Activated T-helper 2 cell treated with anti-CD3 and anti-CD28 coated beads, Interferon-gamma antibody, Interleukin-2, Interleukin-4, amounts not matched to agents 10 μg/mL and 5 μg/mL and 100 μg/mL, durations not matched to agents 14 hours and 24 hours and 36 hours (primary cell): ENCODE measurements at places on chromosomes 5 and 9. TPM values are rescaled to one million over a fixed set of nuclear protein-coding genes. Genes with fewer than 3 reads are reported as not detected.

DNA sequence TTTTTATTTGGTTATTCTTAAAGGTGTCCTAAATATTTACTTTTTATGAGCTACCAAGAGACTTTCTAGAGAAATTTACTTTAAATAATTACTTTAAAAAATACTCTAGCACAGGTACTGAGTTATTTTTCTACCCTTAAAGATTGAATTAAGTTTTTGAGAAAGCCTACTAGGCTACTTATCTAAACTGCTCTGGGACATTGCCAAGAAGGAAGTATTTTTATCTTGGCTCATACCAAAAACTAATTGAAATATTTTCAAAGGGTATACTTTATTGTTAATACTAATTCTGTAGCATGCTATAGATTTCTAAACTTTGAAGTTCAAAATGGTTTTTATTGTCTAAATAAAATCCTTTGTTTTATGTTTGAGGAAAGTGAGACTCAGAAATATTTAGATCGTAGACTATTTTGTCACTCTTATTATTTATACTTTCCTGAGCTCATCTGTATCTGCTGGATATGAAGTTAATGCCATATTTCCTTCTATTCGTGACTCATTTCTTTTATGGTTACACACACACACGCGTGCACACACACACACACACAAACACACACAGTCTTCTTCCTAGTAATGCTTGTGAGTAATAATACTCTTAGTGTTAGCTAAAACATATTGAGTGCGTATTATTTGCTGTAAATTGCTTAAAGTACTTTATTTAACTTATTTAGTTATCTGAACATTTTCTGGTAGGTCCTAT lies 89.5 kb downstream of the MAN2A1 start:
- DNase-seq: no peak
- H3K27me3 ChIP-seq: no peaks in the 10 kb centered on the region
- peaks cover 31% of the 10 kb centered on the region for H3K36me3 ChIP-seq
- no peak overlapping the region for H3K27ac ChIP-seq

GGTA1 gene
- not detected in 2 replicates for total RNA-seq

- peak overlapping the region; percentile 98 for H3K27ac ChIP-seq
- peaks cover 4% of the 10 kb centered on the region for H3K27me3 ChIP-seq
- H3K4me3 ChIP-seq: peak overlapping the region; percentile 98
- H3K4me1 ChIP-seq: peaks cover 45% of the 10 kb centered on the region
- H3K36me3 ChIP-seq: peaks cover 35% of the 10 kb centered on the region
These were observed 641 bp downstream of the ATP6V1G1 start for GRCh38 chr9:114588210-114588609.

BHMT gene
- total RNA-seq: not detected in 2 replicates

IL7R gene
- 60.9 and 66.9 TPM in 2 replicates for total RNA-seq

CCDC112 gene
- 0.32 and 0.34 TPM in 2 replicates for total RNA-seq

GRCh38 chr5:132277971-132278853 lies 16.0 kb upstream of the SLC22A4 start:
- no peak for DNase-seq
- no peaks in the 10 kb centered on the region for H3K4me1 ChIP-seq
- no peak overlapping the region for H3K27ac ChIP-seq
- no peaks in the 10 kb centered on the region for H3K36me3 ChIP-seq
- H3K27me3 ChIP-seq: peaks cover 4% of the 10 kb centered on the region
- H3K4me3 ChIP-seq: no peak overlapping the region

SLC34A3 gene
- total RNA-seq: not detected in 2 replicates

- no peak for DNase-seq
- no peak overlapping the region for H3K4me3 ChIP-seq
- H3K4me1 ChIP-seq: peaks cover 25% of the 10 kb centered on the region
- no peaks in the 10 kb centered on the region for H3K27me3 ChIP-seq
- peak overlapping the region; percentile 11 for H3K27ac ChIP-seq
- peaks cover 45% of the 10 kb centered on the region for H3K36me3 ChIP-seq
These were observed 126.6 kb upstream of the DHFR start for GRCh38 chr5:80781356-80781755.

KIF20A gene
- 28.1 and 30.3 TPM in 2 replicates for total RNA-seq

BHMT2 gene
- total RNA-seq: not detected in 2 replicates

CORO2A gene
- 0.87 and 0.96 TPM in 2 replicates for total RNA-seq

DNA sequence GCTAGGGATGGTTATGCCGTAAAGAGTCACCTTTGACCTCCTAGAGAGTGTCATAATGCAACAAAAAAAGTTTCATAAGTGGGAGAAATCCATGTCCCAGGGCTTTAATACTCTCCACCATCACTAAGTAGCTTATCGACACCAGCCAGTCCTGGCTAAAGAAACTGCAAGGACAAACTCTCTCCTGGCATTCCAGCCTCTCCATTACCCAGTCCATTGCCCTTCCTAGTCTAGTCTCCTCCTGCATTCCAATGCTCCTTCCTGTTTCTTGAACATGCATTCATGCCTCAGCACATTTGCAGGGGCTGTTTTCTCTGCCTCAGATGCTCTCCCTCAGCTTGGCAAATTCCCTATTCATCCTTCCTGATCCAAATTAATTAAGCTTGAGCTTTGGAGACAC lies 364.1 kb downstream of the BRINP1 start:
- H3K27ac ChIP-seq: no peak overlapping the region
- no peaks in the 10 kb centered on the region for H3K4me1 ChIP-seq

IFNA21 gene
- not detected in 2 replicates for total RNA-seq

- DNase-seq: peak; percentile 24
- H3K27ac ChIP-seq: no peak overlapping the region
- H3K36me3 ChIP-seq: no peaks in the 10 kb centered on the region
- H3K4me1 ChIP-seq: no peaks in the 10 kb centered on the region
- no peak overlapping the region for H3K4me3 ChIP-seq
- H3K27me3 ChIP-seq: peaks cover 23% of the 10 kb centered on the region
These were observed 22.5 kb upstream of the PTPN3 start for GRCh38 chr9:109520475-109521132.

GABRA6 gene
- total RNA-seq: not detected in 2 replicates

- no peaks in the 10 kb centered on the region for H3K27me3 ChIP-seq
- no peak overlapping the region for H3K4me3 ChIP-seq
- peaks cover 30% of the 10 kb centered on the region for H3K36me3 ChIP-seq
These were observed 17.8 kb downstream of the ATP6V0E1 start for GRCh38 chr5:173001229-173001841.

SLC6A19 gene
- total RNA-seq: not detected in 2 replicates

GRCh38 chr9:134500931-134501760 lies 140.5 kb upstream of the COL5A1 start:
- no peak for DNase-seq
- no peak overlapping the region for H3K4me3 ChIP-seq
- H3K27ac ChIP-seq: no peak overlapping the region
- no peaks in the 10 kb centered on the region for H3K36me3 ChIP-seq

DNA sequence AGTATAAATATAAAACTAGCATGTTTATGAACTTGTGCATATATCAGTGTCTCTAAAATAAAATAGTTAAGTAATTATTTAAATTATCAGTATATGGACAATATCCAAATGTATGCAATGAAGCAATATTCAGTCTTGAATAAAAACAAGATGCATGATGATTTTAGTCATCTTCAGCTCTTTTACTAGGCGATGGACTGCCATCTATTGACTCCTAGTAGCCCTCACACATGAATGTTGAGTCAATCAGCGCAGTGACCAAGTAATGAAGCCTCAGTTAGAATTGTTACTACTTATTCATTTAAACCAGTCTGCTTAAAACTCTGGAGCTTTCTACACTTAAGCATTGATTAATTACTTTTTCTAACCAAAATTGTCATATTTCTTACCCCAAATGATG lies 92.9 kb upstream of the GRHPR start:
- H3K4me3 ChIP-seq: no peak overlapping the region
- DNase-seq: no peak
- peaks cover 1% of the 10 kb centered on the region for H3K4me1 ChIP-seq
- H3K27ac ChIP-seq: no peak overlapping the region
- H3K27me3 ChIP-seq: no peaks in the 10 kb centered on the region
- no peaks in the 10 kb centered on the region for H3K36me3 ChIP-seq

DNA sequence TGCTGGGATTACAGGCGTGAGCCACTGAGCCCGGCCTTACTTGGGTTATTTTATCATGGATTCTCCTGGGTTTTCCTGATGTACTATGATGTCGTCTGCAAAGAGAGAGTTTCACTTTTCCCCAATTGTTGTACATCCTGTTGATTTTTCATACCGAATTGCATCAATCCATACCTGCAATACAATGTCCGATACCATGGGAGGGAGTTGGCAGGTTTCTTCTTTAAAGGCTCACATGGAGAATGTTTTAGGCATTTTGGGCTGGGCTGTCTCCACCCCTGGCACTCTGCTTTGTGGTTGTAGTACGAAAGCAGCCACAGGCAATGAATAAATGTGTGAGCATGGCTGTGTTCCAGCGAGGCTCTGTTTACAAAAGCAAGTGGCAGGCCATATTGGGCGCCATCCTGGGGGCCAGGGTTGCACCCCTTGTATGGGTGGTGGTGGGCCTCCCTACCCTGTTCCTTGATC lies 35.1 kb upstream of the EXOC3 start:
- H3K4me1 ChIP-seq: peaks cover 28% of the 10 kb centered on the region
- DNase-seq: no peak
- no peak overlapping the region for H3K4me3 ChIP-seq

GRCh38 chr9:32218100-32218767 lies 166.2 kb upstream of the ACO1 start:
- no peak overlapping the region for H3K27ac ChIP-seq
- H3K36me3 ChIP-seq: no peaks in the 10 kb centered on the region

DNA sequence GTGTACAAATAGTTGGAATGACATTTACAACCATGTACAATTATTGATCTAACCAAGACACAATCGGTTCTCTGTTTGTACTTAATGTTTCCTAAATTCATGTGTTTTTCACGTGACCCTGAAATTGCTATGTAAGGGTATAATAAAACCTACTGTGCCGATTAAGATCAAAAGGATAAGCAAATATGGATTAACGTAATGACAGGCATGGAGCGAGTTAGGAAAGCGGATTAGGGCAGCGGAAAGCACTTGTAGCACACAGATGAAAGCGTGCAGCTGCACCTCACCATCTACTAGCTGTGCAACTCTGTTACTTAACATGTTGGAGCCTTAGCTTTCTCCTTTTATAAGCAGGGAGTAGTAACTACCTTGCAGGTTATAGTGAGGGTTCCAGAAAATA lies 38.3 kb upstream of the ZFYVE16 start:
- no peaks in the 10 kb centered on the region for H3K36me3 ChIP-seq
- H3K4me3 ChIP-seq: no peak overlapping the region

MLLT3 gene
- 22.4 and 24.9 TPM in 2 replicates for total RNA-seq

GRCh38 chr9:129458155-129458661 lies 162.7 kb downstream of the C9orf50 start:
- peak overlapping the region; percentile 18 for H3K4me3 ChIP-seq
- peaks cover 3% of the 10 kb centered on the region for H3K27me3 ChIP-seq
- peaks cover 30% of the 10 kb centered on the region for H3K4me1 ChIP-seq
- H3K36me3 ChIP-seq: no peaks in the 10 kb centered on the region
- DNase-seq: peak; percentile 67
- peak overlapping the region; percentile 68 for H3K27ac ChIP-seq

- no peak overlapping the region for H3K4me3 ChIP-seq
- H3K36me3 ChIP-seq: peaks cover 21% of the 10 kb centered on the region
- H3K27me3 ChIP-seq: no peaks in the 10 kb centered on the region
These were observed 105.9 kb downstream of the F2RL2 start for GRCh38 chr5:76517334-76517733.

SPATA31D4 gene
- total RNA-seq: not detected in 2 replicates

DNA sequence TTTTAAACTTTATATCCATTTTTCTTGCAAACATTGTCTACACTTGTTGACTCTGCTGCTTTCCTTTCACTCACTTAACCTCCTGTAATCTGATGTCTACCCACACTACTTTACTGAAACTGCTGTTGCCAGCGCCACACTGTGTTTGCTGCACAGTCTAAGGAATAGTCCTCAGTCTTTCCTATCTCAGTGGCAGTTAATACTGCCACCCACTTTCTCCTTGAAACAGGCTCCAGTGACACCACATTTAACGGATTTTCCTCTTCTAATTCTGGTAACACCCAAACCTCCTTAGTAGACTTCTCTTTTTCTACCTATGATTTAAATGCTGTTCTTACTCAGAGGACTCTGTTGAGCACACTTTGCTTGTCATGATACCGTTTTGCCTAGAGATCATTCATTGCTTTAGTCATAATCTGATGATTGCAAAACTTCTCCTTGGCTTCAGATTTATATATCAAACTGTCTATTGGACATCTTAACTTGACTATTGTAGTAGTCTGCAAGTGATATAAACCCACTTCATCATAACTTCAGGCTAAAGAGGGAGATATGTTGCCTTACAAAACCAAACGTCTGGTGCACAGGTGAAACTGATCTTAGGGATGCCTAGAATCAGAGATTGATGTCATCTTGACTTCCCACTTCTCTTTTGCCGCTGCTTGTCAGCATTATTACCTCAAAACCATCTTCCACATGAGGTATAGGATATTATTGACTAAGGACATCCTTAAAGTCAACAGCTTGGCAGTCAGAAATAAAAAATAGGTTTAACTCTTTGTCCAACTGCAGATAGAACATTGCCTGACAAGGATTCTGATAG lies 94.1 kb downstream of the CDC42SE2 start:
- H3K4me3 ChIP-seq: peak overlapping the region; percentile 41
- H3K4me1 ChIP-seq: peaks cover 48% of the 10 kb centered on the region
- peaks cover 42% of the 10 kb centered on the region for H3K36me3 ChIP-seq
- no peak for DNase-seq
- H3K27ac ChIP-seq: peak overlapping the region; percentile 90

GRCh38 chr9:117718085-117718484 lies 13.9 kb downstream of the TLR4 start:
- H3K27ac ChIP-seq: no peak overlapping the region
- peaks cover 5% of the 10 kb centered on the region for H3K27me3 ChIP-seq
- no peak for DNase-seq
- H3K4me1 ChIP-seq: peaks cover 19% of the 10 kb centered on the region

DNA sequence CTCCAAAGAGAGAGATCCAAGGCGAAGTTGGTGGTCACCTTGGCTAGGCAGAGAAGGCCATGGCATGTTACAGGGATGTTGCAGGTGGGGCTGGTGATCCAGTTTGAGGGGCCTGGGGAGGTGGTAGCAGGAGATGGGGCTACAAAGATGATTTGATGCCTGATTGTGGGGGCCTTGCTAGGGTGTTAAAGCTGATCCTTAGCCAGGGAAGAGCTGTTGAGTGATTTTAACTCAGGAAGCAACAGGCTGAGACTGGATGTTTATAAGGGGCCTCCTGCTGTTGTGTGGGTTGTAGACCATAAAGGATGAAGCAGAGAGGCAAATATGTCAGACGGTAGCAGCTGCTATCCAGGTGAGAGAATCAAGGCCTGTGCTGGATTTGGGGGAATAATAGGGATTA lies 19.0 kb upstream of the SMAD5 start:
- H3K27ac ChIP-seq: no peak overlapping the region
- peaks cover 19% of the 10 kb centered on the region for H3K27me3 ChIP-seq
- no peak for DNase-seq
- no peaks in the 10 kb centered on the region for H3K36me3 ChIP-seq
- H3K4me3 ChIP-seq: no peak overlapping the region

TSSK1B gene
- not detected in 2 replicates for total RNA-seq

OMD gene
- total RNA-seq: not detected in 2 replicates

DNA sequence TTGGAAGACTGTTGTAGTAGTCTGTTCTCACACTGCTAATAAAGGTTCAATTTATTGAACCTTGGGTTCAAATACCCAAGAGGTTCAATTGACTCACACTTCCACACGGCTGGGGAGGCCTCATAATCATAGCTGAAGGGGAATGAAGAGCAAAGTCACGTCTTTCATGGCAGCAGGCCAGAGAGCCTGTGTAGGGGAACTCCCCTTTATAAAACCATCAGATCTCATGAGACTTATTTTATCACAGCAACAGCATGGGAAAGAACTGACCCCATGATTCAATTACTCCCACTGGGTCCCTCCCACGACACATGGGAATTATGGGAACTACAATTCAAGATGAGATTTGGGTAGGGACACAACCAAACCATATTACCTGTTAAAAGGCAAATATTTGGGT lies 268.2 kb downstream of the TMEM167A start:
- H3K36me3 ChIP-seq: no peaks in the 10 kb centered on the region
- no peak overlapping the region for H3K4me3 ChIP-seq
- peaks cover 1% of the 10 kb centered on the region for H3K27me3 ChIP-seq
- no peak overlapping the region for H3K27ac ChIP-seq
